ENCODE measurements at places on chromosomes 12 and 14.

- no peak for DNase-seq
Measured at GRCh38 chr12:45166056-45166455, 49.8 kb upstream of the ANO6 start.

- DNase-seq: no peak
Measured at GRCh38 chr12:123171967-123172366, 21.1 kb upstream of the PITPNM2 start.

- no peak for DNase-seq
Measured at GRCh38 chr12:75954041-75954440, 77.5 kb downstream of the PHLDA1 start.

- DNase-seq: no peak
Measured at GRCh38 chr12:81417056-81417455, 339.2 kb downstream of the ACSS3 start.

GRCh38 chr12:57040750-57041149, 9.2 kb downstream of the MYO1A start:
- no peak for DNase-seq

- no peak for DNase-seq
Measured at GRCh38 chr14:89207925-89208328, 209.1 kb downstream of the FOXN3 start.

DNA sequence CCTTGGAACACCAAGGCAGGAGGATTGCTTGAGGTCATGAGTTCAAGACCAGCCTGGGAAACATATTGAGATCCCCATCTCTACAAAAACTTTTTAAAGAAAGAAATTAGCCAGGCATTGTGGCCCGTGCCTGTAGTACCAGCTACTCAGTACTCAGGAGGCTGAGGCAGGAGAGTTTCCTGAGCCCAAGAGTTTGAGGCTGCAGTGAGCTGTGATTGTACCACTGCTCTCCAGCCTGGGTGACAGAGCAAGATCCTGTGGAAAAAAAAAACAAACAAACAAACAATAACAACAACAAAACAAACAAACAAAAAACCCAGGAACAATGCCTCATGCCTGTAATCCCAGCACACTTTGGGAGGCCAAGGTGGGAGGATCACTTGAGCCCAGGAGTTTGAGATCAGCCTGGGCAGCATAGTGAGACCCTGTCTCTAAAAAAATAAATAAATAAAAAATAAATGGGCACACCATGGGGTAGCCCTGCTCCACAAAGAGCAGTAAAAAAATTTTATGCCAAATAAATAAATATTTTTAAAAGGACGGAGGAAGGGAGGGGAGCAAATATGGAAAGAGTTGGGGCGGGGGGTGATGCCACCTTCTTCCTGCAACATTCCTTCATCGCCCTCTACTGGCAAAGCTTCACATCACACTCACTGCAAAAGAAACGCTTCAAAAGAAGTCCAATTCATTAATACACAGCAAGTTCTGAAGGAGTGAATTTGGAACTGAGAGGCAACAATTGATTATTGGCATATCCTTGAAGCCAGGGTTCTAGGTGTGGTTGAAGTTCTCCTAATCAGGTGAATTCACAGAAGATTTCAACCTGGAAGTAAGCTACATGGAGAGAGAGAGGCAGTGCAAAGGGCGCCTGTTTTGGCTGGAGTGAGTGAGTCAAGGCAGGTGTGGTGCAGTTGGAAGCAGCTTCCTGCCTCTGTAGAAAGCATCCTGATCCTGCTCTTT, 8.8 kb upstream of the GNPTAB start:
- DNase-seq: peak; percentile 11

GRCh38 chr14:90050271-90050670, 11.5 kb upstream of the KCNK13 start:
- DNase-seq: no peak

GRCh38 chr14:102492531-102492910, 17.1 kb downstream of the ANKRD9 start:
- no peak for DNase-seq

DNA sequence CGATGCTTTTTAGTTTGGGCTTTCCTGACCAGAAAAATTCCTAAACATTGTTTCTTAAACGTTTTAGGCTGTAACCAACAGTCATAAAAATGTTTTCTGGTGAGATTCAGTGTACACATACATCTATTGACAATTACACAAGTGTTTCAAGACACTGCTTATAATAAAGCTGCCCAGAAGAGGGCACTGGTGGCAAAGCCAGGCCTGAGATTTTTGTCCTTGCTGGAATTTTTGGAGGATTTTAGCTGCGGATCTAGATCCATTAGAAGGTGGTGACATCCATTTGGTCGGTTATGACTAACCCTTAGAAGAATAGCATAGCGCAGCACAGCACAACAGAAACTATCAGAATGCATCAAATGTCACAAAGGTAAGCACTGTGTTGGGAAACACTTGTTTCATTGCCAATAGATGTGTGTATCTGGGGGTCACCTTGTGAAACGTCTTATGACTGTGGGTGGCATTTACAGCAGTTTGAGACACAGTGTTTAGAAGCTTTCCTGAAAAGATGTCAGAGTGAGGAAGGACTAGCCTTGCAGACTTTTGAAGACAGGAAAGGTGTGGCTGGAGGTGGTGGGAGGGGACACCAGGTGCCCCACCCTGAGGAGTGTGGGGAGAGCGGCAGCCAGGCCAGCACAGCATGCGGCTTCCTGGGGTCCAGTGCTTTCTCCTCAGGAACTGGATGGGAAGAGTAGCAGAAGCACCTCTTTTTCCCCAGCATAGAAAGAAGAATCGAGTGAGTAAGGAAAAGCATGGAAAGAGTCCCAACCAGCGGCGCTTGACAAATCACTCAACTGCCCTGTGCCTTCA, 54.7 kb upstream of the FKBP4 start:
- DNase-seq: no peak

DNA sequence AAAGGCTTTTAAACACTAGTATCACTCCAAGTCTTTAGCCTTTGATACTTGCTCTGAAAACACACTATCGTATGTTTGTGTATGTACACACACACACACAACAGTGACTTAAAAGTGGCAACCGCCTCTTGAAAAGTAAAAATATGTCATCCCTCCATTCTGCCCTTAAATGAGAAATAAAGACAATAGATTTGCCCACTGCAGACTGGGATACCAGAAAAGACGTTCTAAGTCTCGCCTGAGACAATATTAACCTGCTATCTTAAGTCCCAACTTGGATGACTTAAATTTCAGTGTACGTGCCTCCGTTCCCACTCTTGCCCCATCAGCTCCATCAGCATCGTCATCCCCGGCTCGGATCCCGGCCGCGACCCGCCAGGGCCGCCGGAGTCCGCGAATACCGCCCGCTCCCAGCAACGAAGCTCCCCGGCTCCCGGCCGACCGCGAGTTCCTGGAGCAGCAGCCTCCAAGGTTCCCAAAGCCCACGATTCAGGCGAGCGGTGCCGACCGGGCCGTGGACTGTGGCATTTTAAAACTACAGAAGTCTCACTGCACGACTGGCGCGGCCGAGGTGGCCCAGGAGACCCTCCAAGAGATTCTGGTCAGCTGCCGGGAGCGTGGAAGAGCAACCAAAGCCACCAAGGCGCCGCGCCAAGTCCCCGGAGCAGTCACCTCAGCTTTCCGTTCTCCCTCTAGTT, 2.8 kb upstream of the ARID2 start:
- DNase-seq: no peak

DNA sequence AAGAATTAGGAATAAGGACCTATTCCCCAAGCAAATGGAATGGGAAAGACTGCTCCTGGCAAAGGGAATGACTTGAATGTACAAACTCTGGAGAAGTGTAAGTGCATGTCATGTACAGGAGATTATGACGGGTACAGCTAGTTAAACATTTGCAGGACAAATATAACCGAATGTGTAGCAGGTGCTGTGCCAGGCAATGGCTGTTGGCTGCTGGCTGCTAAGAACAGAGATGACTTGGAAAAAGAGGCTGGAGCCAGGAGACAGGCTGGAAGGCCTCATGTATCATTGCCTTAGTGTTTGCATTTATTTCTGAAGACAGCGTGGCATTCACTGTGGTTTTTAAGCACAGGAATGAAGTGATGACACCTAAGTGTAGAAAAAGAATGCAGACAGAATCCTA, 136.8 kb downstream of the TTC8 start:
- DNase-seq: no peak

GRCh38 chr14:55979096-55979495, 139.1 kb upstream of the PELI2 start:
- DNase-seq: no peak

GRCh38 chr12:98154850-98155249, 360.5 kb upstream of the TMPO start:
- DNase-seq: no peak

DNA sequence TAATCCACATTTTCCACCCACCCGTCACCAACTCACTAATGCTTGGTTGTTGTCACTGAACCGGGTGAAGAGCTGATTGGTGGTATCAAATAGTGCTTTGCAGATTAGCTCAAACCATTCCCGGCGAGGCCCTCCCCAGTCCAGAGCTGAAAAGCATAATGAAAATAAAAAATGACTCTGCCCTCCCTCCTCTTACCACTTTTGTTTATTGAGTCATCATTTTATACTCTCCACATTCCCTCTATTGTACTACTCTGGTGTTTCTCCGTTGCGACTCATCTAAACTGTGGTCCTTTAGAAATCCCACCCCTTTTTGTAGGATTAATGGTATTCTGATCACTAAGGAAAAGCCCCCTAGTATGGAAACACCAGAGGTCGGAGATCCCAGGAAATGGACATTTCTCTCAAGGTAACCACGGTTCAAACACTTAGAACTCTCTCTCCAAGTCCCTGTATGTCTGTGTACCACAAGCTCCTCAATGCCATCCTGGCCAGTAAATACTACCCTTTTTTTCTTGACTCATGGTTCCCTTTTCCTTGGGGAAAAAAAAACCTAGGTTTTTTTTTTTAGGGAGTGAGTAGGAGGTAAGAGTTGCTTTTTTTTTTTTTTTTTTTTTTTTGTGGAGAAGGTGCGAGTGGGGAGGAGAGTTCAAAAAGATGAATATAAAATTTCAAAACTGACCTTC, 42.0 kb downstream of the AREL1 start:
- no peak for DNase-seq

DNA sequence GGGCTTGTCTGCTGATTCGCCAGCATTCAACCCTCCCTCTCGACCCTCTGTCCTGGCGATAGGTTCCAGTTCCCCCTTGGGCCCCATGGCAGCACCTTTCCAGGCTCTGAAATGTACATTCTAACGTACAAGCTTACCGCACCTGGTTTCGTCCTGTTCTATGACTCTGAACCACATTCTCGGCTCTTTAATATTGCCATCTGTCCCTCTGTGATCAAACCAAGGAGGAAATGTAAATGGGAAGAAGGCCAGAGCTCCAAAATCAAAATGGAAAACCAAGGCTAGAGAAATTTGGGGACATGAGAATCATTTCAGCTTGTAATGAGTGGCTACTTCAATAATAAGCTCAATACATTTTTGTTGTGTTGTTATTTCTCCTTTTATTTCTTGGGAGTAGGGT, 117.2 kb downstream of the TTC7B start:
- no peak for DNase-seq

DNA sequence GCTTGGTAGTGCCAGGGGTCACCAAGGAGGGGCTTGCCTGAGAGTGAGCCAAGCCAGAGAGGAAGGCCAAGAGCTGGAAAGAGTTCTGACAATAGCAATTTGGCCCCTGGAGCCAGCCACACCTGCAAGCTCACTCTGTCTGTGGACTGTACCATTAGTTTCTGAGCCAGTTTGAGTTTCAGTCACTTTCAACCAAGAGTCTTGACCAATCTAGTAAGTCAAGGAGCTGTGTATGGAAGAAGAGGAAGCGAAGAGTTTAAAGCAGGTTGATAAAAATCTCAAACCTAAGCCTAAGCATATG, 38.5 kb downstream of the NT5DC3 start:
- no peak for DNase-seq

DNA sequence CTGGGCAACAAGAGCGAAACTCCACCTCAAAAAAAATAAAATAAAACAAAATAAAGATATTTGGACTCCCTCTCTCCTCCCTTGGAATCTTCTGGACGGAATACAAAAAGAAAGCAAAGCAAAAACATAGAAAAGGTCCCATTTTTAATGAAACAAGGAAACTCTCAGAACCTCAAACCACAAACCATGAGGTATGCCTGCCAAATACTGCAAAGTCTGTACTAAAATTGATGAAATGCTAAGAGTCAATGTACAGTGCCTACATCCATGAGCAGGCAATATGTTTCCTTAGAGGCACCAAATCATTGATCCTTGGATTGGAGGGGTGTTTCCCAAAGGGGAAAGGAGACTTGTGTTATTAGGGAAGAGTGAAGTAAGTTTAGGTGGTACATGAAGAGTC, 8.2 kb upstream of the RPS6KA5 start:
- no peak for DNase-seq

GRCh38 chr12:124993626-124994436, at the start of gene BRI3BP:
Gene BRI3BP (plus strand): TSS chr12:124993645. CDS start chr12:124993791, 146 bp downstream.
- DNase-seq: no peak

DNA sequence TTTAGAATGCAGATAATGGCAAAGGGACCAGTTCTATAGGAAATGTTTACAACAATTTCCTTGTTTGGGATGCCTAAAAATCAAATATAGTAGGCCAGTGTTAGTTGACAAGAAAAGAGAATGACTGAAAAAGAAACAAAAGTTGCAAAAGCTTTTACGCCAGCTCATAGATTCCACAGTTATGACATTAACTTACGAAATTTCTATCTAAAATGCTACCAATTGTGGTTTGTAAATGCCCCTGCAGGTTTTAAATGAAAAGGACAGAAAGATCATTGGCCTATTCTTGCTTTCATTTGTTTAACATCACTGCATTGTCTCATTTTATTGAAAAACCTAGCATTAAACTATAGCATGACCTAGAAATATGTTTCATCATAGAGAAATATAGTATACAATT, 345.8 kb downstream of the CCDC91 start:
- no peak for DNase-seq

DNA sequence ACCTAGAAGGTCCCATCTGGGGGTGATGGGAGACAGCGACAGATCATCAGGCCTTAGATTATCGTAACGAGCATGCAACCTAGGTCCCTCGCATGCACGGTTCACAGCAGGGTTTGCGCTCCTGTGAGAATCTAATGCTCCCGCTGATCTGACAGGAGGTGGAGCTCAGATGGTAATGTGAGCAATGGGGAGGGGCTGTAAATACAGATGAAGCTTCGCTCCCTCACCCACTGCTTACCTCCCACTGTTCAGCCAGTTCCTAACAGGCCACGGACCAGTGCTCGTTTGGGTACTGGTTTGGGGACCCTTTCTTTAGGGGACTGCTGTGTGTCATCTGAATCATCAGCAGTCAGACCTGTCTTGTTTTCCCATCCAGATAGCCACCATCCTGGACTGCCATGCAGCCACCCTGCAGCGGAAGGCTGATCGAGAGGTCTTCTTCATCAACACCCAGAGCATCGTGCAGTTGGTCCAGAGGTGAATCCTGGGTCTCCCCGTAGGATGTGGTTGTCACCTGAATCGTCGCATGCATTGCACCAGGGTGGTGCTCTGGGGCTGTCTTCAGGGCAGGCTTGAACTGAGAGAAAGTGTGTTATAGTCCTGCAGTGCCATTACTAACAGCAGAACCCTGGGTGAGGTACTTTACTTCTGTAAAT, 96.2 kb downstream of the ACACB start:
- no peak for DNase-seq

GRCh38 chr12:4719821-4720636, at the start of gene GALNT8:
Gene GALNT8 (plus strand): TSS chr12:4720400. CDS start chr12:4720678, 278 bp downstream.
- no peak for DNase-seq

Data from activated naive CD4-positive, alpha-beta T cell (primary cell).